ENCODE measurements at places on chromosomes 1 and 21.

DNA sequence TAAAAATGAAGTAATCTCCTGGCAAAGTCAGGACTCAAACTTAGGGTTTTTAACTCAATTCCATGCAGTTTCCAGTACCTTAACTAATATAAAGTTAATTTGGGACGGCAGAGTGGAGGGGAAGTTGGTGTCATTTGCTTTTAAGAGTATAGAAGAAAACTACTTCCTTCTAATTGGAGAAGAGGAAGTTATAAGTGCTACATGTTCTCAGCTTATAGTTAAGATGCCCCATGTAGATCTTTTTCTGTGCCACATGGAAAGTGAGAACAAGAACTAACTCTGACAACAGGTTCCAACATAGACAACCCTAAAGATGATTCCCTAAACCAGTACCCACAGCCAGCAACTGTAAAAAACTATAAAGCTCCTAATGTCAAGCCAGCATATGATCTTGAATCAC, 11.5 kb downstream of the RRAGC start:
- no peak for DNase-seq

DNA sequence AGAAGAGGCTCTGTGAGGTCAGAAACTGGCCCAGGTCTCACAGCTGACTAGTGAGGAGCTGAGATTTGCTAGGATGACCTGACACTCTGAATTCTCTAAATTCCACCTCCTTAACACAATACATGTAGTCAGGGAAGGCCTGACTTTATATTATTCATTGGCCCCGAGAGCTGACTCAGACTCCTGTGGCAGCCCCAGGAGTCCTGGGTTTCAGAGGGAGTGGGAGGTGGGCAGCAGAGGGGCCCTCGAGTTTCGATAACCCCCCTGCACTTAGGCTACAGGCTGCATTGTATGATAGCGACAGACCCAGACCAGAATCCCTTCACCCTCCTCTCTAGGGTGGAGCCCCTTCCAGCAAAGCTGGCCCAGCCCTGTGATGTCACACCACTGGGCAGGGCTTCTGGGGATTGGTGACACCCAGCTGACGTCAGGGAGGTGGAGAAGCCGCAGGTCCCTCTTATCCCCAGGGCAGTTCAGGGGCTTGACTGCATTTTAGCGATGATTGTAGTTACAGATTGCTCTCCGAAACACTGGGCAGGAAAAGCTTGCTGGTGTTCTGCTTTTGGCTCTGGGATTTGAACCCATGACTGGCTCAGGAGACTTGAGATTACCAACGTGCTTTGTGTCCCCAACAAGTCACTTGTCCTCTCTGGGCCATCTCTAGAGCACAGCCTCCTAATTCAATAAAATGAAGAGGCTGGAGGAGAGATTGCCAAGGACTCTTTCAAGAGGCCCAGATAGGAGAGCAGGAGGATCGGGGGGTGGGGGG, 17.0 kb upstream of the GPR37L1 start:
- no peak for DNase-seq

GRCh38 chr1:64775113-64775512, 30.2 kb downstream of the RAVER2 start:
- DNase-seq = no peak

- DNase-seq = peak; percentile 69
Measured at GRCh38 chr1:66271904-66272254, 262.1 kb upstream of the SGIP1 start.

- no peak for DNase-seq
Measured at GRCh38 chr1:162939035-162939434, 78.1 kb upstream of the CCDC190 start.

GRCh38 chr21:35048706-35049617, at the start of gene RUNX1:
TSS of gene RUNX1 (minus strand) at chr21:35049302.
- DNase-seq = peak; percentile 28

- no peak for DNase-seq
Measured at GRCh38 chr1:209823143-209824041, 4.4 kb upstream of the UTP25 start.

GRCh38 chr1:69455718-69456117, 112.0 kb upstream of the LRRC7 start:
- DNase-seq = no peak

GRCh38 chr1:119007670-119008482, 19.7 kb upstream of the TBX15 start:
- DNase-seq = no peak

DNA sequence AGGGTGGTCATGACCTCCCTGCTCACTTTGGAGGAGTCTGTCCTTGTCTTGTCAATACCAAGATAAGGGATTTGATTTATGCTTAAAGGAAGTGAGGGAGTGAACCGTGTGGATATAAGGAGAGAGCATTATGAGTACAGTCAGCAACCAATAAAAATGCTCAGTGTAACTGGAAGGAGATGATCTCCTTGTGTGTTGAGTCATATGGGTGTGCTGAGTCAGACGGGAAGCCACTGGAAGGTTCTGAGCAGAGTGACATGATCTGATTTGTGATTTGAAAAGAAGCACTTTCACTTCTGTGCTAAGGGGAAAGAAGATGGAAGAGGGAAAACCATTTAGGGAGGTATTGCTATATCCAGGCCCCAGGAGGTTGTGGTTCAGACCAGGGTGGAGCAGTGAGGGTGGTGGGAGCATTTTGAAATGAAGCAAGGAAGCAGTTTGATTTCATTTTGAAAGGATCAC, 2.5 kb upstream of the BCL10 start:
- no peak for DNase-seq

DNA sequence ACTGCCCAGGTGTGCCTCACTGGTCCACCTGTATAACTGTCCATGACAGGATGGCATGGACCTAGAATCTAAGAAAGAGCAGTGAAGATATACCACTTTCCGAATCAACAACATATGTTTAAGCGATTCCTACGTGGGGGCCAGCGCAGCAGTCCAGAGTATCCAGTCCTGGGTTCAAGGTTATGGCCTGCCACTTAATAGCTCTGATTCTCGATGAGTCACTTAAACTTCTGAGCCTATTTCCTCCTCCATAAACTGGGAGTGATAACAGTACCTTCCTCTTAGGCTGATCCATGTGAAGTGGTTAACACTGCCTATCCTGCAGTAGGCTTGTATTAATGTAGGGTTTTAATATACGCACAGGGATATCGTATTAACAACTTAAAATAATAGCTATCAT, 2.8 kb downstream of the STPG1 start:
- DNase-seq = no peak

GRCh38 chr1:31159869-31160611, 79.6 kb downstream of the NKAIN1 start:
- DNase-seq = no peak

DNA sequence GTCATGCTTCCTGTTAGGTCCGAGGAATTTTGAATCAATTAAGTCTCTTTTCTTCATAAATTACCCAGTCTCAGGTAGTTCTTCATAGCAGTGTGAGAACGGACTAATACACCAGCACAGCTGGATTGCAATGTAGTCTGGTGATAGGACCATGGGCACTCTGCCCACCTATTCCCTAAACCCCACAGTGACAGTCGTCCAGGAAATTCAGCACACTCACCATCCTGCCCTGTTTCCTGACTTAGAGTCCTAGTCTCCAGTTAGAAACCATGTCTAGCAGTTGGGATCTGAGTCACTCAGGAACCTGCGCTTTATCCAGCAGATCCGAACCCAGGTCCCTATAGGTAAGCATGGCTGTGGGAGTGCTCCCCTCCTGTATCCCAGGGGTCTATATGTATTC, 149.3 kb upstream of the TNR start:
- DNase-seq = no peak

DNA sequence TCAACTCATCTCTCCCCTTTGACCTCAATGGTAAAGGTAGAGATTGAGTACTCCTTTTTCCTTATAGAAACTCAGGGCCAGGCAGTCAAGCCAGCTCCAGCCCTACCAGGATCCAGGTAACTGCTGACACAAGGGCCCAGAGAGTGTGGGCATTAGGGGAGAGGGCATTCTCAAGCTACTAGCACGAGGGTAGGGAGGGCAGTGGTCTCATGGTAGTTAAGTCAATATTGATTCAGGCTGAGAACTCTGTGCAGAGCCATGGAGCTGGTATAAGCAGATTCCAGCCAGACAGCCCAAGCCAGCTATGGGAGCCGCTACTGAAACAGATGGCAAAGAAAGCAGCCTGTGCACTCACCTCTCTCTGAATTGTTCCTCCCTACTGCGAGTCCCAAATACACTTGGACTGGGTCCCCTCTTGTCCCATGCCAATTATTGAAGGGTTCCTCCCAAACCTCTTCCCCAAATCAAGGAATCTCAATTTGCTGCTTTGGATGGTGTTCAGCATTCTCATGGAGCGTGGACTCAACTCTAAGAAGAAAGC, 2.8 kb downstream of the PI4KB start:
- DNase-seq = no peak

DNA sequence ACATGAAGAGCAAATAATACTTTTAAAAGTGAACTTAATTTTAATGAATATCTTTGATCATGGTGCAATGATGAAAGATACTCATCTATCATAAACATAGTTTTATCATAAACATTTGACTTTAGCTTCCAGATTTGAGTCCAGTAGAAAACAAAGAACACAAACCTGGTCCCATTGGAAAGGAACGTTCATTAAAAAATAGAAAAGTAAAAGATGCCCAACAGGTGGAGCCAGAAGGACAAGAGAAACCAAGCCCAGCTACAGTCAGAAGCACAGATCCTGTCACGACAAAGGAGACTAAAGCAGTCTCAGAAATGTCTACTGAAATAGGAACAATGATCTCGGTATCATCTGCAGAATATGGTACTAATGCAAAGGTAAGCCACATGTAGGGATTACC, 55.6 kb upstream of the MYOCOS start:
- DNase-seq = no peak

DNA sequence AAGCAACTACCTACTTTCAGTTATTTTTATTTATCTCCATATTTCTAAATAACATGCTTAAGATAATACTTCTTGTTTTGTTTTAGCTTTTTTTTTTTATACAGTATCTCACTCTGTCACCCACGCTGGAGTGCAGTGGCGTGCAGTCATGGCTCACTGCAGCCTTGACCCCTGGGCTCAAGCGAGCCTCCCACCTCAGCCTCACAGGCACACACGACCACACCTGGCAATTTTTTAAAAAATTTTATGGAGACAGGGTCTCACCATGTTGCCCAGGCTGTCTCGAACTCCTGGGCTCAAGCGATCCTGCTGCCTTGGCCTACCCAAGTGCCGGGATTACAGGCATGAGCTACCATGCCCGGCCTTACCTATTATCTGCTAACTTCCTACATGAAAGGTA, 20.6 kb downstream of the TUT4 start:
- DNase-seq = no peak

DNA sequence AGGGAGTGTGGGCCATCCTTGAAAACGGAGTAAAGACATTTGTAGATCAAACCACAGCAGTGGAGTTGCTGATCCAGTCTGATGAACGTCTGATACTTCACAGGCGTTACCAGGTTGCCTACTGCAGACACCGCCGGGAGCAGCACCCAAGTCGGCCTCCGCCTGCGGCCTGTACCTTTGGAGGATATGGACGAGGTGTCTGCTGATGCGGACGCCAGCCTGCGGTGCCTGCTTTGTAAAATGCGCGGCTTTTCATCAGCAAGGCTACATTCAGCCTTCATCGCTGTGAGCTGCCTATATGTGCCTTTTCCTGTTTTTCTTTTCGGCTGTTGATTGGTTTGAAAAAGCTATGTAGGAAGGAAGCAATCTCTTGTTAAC, 16.0 kb downstream of the SLX9 start:
- no peak for DNase-seq

DNA sequence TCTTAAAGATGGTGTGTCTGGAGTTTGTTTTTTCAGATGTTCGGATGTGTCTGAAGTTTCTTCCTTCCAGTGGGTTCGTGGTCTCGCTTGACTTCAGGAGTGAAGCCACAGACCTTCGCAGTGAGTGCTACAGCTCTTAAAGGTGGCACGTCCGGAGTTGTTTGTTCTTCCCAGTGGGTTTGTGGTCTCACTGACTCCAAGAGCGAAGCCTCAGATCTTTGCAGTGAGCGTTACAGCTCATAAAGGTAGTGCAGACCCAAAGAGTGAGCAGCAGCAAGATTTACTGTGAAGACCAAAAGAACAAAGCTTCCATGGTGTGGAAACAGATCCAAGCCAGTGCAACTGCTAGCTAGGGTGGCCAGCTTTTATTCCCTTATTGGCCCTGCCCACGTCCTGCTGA, 1430.4 kb upstream of the B3GALT2 start:
- DNase-seq = no peak
